ENCODE measurements at places on chromosomes 16 and 17.

DNA sequence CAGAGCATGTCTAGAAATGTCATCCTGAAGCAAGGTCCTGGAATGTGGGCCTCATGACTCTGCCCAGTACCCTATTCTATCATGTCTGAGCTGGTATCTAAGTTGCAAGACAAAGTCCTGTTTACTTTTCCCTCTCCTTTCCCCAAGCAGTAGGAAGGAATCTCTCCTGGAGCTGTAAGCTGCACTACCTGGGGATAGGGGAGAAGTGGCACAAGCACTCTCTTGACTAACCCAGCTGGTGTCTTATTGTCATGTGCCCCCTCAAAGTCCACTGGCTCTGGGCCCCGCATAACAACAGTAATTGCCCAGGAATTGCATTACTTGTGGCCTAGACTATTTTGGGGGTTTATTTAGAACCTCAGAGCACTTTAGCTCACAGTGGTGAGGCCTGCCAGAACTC lies 1366.3 kb upstream of the GOT2 start:
- no peak for DNase-seq

- DNase-seq = no peak
Observed at GRCh38 chr17:12680407-12680897, 14.8 kb downstream of the MYOCD start.

DNA sequence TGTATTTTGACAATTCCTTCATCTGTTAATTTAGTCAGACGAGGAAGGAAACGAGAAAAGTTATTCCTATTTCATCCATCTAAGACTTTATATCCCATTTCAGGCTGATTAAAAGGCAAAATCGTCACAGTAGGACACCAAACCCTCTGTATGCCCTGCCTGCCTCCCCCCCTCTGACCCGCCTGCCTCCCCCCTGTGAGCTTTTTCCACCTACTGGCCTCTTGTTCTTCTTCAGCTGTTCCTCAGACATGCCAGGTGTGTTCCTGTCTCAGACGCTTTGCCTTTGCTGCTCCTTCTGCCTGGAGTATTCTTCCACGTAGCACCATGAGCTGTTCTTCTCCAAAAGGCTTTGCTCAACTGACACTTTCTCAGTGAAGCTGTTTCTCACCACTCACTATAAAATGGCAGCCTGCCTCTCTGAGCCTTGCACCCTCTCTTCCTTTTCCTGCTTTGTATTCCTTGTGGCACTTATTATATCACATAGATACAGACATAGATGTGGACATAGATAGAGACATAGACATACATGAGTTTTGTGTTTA lies 723.4 kb downstream of the MAF start:
- no peak for DNase-seq

DNA sequence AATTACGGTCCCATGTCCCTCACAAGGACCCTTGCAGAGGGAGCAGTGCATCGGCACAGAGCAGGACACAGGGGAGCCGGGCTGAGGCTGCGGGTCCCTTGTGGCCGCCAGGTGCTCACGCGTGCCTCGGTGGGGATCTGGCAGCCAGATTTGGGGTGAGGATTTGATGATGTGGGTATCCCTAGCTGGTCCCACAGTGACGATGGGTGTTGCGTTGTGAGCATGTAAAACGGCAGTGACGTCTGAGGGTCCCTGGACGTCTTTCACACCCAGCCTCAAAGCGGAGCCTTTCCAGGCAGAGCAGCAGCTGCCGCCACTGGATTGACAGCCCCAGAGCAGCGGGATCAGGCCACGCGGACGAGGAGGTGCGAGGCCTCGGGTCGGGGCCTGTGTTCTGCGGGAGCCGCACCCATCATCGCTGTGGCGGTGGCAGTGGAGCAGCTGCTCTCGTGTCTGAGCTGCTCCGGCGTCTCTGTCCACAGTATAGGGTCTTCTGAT lies 54.6 kb downstream of the WDR45B start:
- DNase-seq = no peak

All from amygdala (tissue), 56 donors.